ENCODE measurements at places on chromosomes 13 and 19. TPM values are rescaled to one million over a fixed set of nuclear protein-coding genes. Genes with fewer than 3 reads are reported as not detected.

The CD22 gene
- 0.13 TPM for total RNA-seq

The SHISA7 gene
- total RNA-seq, result not detected

The NANOS3 gene
- total RNA-seq, result not detected

The PEG3 gene
- total RNA-seq, result 0.89 TPM

The RAB20 gene
- total RNA-seq, result 0.77 TPM

The SLC7A10 gene
- total RNA-seq, result not detected

The RPL18 gene
- total RNA-seq, result 1,899 TPM

The MAMSTR gene
- under 0.01 TPM for total RNA-seq

The FUT1 gene
- 7.7 TPM for total RNA-seq

The TEX29 gene
- total RNA-seq, result 0.13 TPM

The CD70 gene
- total RNA-seq, result not detected

The CEACAM7 gene
- 0.39 TPM for total RNA-seq

The ZNF77 gene
- total RNA-seq, result 3.7 TPM

The ERFL gene
- not detected for total RNA-seq

The ZNF345 gene
- 5.1 TPM for total RNA-seq

The SLAIN1 gene
- total RNA-seq, result 5.1 TPM

The KL gene
- under 0.01 TPM for total RNA-seq

The SIGLEC8 gene
- not detected for total RNA-seq

The ZNF83 gene
- total RNA-seq, result 23.9 TPM

The ZNF724 gene
- 5.3 TPM for total RNA-seq

The OR7A5 gene
- not detected for total RNA-seq

The NUP58 gene
- 37.4 TPM for total RNA-seq

The ZNF57 gene
- total RNA-seq, result 3.7 TPM

The ONECUT3 gene
- total RNA-seq, result not detected

The CDX2 gene
- total RNA-seq, result not detected

The IZUMO4 gene
- total RNA-seq, result 0.77 TPM

The TMEM255B gene
- total RNA-seq, result 51.7 TPM

The SIGLECL1 gene
- total RNA-seq, result not detected

The GPR12 gene
- total RNA-seq, result not detected
